Activated naive CD4-positive, alpha-beta T cell treated with anti-CD3 and anti-CD28 coated beads, Interleukin-2, amount 50 U/mL, for 72 hours (primary cell): ENCODE measurements at places on chromosomes 11 and 22. TPM values are rescaled to one million over a fixed set of nuclear protein-coding genes. Genes with fewer than 3 reads are reported as not detected.

DNA sequence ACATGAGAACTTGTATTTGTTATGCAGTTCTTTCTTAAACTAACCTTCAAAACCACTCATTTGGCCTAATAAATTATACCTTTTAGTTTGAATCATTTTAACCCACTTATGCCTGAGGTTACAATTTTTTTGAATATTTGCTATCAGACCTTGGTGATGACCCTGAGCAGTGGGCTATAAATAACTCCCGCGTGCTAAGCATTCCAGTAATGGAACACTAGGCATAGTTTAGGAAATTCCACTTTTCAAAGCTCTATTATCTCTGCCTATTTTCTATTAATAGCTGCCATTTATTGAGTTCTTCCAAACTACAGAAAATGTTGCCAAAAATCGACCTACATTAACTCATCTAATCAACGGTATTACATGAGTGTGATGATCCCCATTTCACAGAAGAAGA lies 993.4 kb upstream of the FAT3 start:
- DNase-seq = no peak

- DNase-seq = no peak
Observed at GRCh38 chr11:95412074-95412473, 181.1 kb upstream of the SESN3 start.

- DNase-seq = no peak
Observed at GRCh38 chr22:47681411-47682165, 919.1 kb downstream of the TBC1D22A start.

GRCh38 chr11:46330563-46331281 lies 16.5 kb upstream of the DGKZ start:
- DNase-seq = no peak

- DNase-seq = no peak
Observed at GRCh38 chr11:46106530-46107407, 14.5 kb downstream of the PHF21A start.

DNA sequence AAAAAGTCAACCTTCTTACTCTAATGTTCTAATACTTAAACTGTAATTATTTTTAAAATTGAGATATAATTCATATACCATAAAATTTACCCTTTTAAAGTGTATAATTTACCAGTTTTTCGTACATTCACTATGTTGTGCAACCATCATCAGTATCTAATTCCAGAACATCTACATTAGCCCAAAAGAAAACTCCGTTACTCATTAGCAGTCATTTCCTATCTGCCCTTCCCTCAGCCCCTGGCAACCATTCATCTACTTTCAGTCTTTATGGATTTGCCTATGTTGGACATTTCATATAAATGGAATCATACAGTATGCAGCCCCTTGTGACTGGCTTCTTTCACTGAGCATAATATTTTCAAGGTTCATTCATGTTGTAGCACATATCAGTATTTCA lies 22.2 kb downstream of the SGSM3 start:
- no peak for DNase-seq

DNA sequence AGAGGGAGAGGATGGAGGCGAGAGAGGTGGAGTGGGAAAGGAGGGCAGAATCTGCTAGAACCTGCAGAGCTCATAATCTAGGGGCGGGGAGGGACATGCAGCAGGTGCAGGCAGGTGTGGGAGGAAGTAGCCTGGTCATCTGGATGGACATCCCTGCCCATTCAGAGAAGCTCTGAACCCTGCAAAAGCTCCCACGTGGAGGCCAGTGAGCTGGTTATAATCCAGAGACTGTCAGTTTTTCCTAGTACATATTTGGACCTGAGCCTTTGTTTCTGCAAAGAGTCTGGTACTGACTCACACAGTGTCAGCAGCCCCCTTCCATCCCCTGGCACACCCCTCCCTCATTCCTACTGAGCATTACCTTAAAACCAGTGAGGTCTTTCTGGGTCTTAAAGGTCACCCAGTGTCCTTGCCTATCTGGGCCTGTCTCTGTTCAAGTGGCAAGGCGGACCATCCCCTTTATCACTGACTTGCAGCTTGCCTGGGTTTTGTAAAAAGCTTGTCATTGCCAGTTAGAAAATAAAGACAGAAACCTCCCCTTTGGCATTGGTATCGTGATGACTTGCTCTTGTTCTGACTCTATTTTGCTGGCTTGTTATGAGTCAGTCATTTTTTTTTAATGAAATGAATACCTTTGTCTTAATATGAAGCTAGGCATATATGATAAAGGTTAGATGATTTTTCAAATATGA lies 26.1 kb downstream of the PTPRJ start:
- DNase-seq = peak; percentile 79

DNA sequence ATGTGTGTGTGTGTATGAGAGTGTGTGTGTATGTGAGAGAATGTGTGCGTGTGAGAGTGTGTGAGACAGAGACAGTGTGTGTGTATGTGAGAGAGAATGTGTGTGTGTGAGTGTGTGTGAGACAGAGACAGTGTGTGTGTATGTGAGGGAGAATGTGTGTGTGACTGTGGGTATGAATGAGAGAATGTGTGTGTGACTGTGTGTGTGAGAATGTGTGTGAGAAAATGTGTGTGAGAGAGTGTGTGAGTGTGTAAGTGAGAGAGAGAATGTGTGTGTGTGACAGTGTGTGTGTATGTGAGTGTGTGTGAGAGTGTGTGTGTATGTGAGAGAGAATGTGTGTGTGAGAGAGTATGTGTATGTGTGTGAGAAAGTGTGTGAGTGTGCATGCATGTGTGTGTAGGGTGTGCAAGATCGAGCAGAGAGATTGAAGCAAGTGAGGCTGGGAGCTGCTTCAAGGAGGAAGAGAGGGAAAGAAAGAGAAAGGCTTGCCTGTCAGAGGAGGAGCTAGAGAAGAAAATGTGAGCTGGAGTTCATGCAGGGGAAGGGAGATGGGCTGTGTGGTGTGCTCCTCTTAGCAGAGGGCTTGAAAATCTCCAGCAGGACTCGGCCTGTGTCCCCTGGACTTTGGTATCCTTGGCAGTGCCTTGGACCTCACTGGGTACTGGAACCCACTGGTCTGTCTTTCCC lies 27.7 kb upstream of the TP53I11 start:
- DNase-seq = no peak

GRCh38 chr11:134710861-134711407 lies 298.9 kb upstream of the B3GAT1 start:
- no peak for DNase-seq

- no peak for DNase-seq
Observed at GRCh38 chr11:121586750-121587149, 134.0 kb upstream of the SORL1-AS1 start.

GRCh38 chr11:112394304-112394703 lies 133.6 kb upstream of the PLET1 start:
- no peak for DNase-seq

- DNase-seq = no peak
Observed at GRCh38 chr11:80937842-80938241, 1497.0 kb upstream of the TENM4 start.

GRCh38 chr11:530960-531831 lies 4.2 kb downstream of the HRAS start:
- no peak for DNase-seq

GRCh38 chr11:72191961-72192381 lies at the start of gene FOLR1:
TSS of gene FOLR1 (plus strand) at chr11:72192140. CDS start at chr11:72192174, 34 bp downstream.
- no peak for DNase-seq

DNA sequence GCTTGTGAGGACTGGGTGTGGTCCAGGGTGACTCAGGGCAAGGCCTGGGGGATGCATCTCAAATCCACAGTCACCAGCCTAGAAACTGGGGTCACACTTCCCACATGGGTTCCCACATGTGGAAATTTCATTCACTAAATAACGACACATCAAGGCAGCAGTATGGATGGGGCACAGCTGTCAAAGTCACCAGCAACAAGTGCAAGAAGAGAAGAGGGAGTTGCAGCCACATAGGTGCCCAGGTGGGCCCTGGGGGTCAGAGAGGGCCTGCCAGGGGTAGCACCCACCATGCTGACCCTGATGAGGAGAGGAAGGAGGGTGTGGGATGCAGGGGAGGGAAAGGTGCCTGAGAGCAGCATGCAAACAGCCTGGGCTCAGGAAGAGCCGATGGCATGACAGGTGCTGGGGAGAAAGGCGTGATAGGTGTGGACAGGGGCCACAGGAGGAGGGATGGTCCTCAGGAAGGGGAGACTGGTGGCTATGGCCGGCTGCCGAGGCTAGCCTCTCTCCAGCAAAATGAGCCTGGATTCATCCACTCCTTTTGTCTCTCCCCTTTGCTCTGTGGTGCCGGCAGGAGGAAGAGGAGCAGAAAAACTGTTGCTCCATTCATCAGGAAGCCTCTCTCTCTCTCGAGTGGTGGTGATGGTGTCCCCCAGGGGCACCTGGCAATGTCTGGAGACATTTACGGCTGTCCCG lies 22.3 kb downstream of the DGCR6L start:
- DNase-seq = no peak

DNA sequence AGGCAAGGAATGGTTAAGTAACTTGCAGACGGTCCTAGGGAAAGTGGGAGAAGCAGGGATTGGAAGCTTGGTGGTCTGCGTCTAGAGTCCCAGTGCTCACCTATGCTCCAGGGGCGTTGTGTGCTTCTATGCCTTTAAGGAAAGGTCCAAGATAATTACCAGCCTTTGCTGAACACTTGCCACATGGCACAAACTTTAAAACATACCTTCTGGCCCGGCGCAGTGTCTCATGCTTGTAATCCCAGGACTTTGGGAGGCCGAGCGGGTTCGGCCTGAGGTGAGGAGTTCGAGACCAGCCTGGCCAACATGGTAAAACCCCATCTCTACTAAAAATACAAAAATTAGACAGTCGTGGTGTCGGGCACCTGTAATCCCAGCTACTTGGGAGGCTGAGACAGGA lies 2.3 kb downstream of the POLDIP3 start:
- DNase-seq = no peak

DNA sequence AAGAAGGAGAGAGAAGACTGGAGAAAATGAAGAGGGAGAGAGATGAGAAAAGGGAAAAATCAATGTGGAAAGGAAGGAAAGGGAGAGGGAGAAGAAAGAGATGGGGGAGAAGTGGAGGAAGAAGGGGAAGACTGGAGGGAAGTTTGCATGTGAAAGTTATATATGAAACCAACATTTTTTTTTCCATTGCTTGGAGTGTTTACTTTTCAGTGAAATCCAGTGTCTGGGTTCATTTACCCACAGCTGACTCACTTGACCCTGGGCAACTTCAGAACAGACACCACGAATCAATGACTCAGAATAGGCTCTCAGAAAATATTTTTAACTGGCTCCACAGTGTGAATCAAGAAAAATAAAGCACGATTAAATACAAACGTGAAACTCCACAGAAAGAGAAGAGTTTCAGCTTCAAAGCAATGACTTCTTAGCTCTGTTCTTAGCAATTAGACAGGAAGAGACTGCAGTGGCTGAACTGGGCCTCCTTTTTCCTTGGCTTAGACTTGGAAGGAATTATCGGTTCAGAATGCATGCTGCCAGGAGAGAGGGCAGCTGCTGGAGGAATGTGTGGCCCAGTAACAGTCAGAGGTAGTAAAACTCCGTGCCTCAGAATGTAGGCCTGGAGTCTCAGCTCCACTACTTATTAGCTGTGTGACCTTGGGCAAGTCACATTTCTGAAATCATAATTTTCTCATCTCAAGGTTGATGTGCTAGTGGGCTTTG lies 237.5 kb downstream of the MIAT start:
- DNase-seq = no peak

DNA sequence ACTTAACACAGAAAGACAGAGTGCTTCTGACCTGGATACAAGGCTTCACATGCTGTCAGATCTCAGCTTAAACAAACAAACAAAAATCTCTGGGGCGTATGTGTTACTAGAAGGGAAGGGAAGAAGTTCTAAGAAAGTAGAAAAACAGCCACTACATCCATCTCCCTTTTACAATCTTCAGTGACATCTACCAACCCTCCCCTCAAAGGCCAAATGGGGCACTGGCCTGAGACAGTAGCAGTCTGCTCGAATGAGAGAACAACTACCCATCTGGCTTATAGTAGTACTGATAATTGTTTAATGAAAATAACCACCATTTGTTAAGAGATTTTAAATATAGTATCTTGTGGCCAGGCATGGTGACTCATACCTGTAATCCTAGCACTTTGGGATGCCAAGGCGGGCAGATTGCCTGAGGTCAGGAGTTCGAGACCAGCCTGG lies 29.4 kb downstream of the CCDC83 start:
- no peak for DNase-seq

Gene FGF4
- total RNA-seq = not detected

Gene ARL14EP
- total RNA-seq = 19.5 TPM

Gene ZNF215
- 1.8 TPM for total RNA-seq

Gene SHANK3
- total RNA-seq = 0.66 TPM

Gene SLC22A12
- total RNA-seq = not detected
